Right lobe of liver (tissue), 6 donors: ENCODE measurements at places on chromosomes 7 and 10. TPM values are rescaled to one million over a fixed set of nuclear protein-coding genes. Genes with fewer than 3 reads are reported as not detected.

DNA sequence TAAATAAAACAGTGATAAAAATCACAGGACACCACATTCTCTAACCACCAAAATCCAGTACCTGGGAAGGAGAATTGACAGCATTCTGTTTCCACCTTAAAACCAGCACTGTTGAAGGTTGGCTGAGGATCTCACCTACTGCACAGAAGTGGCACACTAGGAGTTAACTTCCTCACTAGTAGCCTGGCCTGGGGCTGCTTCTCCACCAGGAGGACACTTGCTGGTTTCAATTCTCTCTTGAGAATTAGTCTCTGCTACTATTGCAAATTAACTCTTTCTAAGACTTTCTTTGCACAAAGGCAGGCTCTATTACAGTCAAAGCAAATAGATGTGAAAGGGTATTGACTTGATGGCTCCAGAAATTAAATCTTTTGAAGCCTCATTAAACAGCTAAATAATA is 2.3 kb upstream of the CTTNBP2 start:
- no peak for DNase-seq
- no peaks in the 10 kb centered on the region for H3K4me1 ChIP-seq
- no peaks in the 10 kb centered on the region for H3K36me3 ChIP-seq
- H3K27ac ChIP-seq = no peak overlapping the region
- H3K27me3 ChIP-seq = no peaks in the 10 kb centered on the region

DNA sequence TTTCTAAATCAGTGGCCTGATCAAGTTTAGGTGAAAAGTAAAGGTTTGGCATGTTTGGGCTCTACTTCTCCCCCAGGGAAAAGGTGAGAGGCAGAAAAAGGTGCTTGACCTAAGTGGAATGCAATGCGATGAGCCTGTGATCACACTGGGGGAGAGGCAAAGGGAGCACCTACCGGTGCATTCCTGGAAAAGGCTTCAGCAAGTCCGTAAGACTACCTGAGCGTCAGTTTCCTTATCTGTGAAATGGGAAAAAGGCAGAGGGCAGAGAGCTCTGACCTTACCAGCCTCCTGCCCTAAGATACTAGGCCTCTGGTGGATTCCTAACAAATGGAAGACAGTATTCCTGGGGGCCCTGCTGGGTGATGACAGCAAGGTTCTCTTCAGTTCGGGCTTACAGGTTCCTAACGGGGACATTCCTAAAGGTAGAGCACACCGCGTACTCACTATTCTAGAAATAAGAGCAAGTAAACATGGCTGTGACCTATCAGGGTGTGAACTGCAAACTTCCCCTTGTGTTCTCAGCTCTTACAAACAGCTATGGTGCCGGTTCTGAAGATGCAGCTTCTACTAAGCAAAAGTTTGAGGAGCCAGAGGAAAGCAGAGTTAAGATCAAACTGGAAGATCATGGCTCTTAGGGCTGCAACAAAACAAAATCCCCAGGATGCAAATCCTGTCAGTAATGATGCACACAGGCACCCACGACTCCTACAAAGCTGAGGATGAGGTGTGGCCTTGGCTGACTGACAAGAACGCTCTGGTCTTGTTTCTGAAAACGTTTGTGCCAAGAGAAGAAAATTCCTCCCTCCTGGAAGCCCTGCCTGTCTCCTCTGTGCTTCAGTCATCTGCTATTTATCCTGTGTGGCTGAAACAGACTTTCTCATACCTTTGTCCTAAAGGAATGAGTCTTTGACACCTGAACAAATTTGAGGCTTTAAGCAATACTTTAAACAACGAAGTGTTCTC is 13.3 kb upstream of the ACSL5 start:
- H3K36me3 ChIP-seq = no peaks in the 10 kb centered on the region
- peaks cover 40% of the 10 kb centered on the region for H3K4me1 ChIP-seq

DNA sequence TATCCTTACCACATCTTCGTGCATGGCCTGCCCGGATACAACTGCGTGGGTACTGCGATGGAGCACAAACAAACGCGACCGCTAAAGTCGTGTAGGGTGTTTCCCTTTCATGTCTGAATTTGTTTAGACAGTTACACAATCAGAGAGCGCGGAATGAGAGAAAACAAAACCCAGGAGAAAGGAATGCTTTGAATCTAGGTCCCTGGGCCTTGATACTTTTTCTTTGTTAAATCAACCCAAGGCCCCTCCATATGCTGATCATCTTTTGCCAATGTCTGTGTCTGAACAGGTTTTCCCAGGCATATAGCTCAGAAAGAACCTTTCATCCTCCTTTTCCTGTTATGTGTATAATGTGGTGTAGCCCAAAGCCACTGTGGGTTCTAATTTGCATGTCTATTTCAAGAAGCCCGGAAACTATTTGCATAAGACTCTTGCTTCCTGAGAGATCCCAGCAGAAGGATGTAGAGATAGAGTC is 145.8 kb downstream of the FRMD4A start:
- H3K27me3 ChIP-seq = no peaks in the 10 kb centered on the region
- H3K4me3 ChIP-seq = no peak overlapping the region
- H3K36me3 ChIP-seq = no peaks in the 10 kb centered on the region
- no peak for DNase-seq

Gene ANXA8L1
- total RNA-seq = not detected

Gene SGMS1
- 13.6 TPM for total RNA-seq

Gene IL15RA
- 12.3 TPM for total RNA-seq

Gene ACTA2
- total RNA-seq = 115 TPM

Gene KIAA1217
- 24.5 TPM for total RNA-seq
